GM10248 (cell line): ENCODE measurements at places on chromosomes 2 and 18.

GRCh38 chr2:48914477-48915089, 159.1 kb upstream of the LHCGR start:
- no peak for DNase-seq

DNA sequence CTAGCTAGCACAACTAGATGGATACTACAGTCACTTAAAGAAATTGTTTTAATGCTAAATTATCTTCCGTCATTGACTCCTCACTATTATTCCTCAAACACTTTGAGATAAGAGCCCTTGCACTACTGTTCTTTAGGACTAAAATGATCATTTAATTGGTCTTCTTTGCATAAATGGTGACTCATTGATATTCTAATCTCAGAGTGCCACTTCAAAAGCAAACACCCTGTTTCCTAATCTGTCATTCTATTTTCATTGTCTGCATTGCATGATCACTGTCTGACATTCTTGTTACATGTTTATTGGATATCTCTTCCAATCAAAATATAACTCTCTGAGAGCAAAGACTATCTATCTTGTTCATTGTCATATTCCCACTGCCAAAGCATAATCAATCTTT, 313.9 kb downstream of the EXOC6B start:
- no peak for DNase-seq

GRCh38 chr18:36829362-36830157, 633 bp downstream of the KIAA1328 start:
- no peak for DNase-seq

- DNase-seq, result no peak
Observed at GRCh38 chr18:79586436-79587225, 93.0 kb upstream of the CTDP1 start.

DNA sequence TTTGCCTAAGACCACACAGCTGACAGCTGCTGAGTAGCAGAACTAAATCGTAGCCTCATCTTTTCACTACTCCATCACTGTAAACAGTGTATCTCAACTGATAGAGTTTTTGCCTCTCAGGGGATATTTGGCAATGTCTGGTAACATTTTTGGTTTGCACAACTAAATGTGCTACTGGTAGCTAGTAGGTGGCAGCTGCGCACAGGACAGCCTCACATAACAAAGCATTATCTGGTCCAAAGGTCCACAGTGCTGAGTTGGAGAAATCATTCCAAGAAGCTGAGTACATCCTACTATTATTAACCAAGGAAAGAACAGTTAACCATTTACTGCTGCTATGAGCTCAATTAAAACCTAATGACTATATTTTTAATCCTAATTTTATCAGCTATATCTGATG, 6.1 kb upstream of the CCDC102B start:
- no peak for DNase-seq
